ENCODE measurements at places on chromosomes 5 and 9.
A peak's percentile ranks its signal among the peaks of the same experiment; 100 is the strongest.

DNA sequence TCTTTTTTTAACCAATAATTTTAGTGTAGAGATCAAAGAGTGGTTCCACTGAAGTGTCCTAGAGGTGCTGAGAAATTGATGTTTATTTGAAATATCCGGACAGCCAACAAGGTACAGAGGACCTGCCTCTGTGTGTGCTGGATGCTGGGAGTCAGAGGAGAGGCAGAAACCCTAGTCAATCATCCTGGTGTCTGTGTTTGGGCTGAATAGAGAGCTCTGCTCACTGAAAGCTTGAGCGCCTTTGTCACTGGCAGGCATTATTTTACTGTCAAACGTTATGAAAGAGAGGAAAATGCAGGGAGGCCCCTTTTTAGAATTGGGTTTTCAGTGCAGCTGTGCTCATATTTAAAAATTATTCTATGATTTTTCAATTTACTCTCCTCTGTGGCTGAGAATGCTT, 480.3 kb upstream of the TYRP1 start:
- DNase-seq: no peak

DNA sequence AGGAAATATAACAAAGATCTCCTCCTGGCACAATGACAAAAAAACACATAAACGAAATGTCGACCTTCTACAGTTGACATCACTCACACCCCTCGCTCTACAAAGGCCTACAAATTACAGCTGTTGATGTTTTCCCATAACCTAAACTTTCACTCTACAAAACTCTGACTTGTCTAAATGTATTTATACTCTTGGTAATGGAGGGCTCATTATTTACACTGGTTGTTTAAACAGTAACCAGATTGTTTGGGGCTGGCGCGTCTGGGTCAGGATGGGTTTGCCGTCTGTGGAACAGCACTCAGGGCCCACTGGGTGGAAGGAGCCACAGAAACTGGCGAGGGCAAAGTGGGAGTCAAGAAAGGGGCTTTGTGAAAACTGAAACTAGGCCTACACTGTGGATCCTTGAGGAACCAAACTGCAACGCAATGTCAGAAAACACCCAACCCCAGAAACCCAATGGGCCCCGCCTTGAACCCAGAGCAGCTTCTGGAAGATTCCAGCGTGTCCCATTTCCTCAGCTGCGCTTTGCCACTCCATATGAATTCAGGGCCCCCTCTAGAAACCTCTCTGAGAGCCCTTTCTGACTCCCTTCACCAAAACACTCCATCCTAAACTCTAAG, 136.7 kb downstream of the ROR2 start:
- no peak for DNase-seq

GRCh38 chr5:173826086-173826427, 62.1 kb upstream of the CPEB4 start:
- DNase-seq: no peak

GRCh38 chr9:86947146-86948073, at the start of gene GAS1:
GAS1 (minus strand) TSS chr9:86947506; CDS start chr9:86946779, 727 bp downstream.
- peak; percentile 21 for DNase-seq

GRCh38 chr5:138212828-138213160, 329 bp downstream of the CDC23 start:
- DNase-seq: peak; percentile 1

GRCh38 chr5:23027331-23027730, 174.2 kb upstream of the CDH12 start:
- no peak for DNase-seq

DNA sequence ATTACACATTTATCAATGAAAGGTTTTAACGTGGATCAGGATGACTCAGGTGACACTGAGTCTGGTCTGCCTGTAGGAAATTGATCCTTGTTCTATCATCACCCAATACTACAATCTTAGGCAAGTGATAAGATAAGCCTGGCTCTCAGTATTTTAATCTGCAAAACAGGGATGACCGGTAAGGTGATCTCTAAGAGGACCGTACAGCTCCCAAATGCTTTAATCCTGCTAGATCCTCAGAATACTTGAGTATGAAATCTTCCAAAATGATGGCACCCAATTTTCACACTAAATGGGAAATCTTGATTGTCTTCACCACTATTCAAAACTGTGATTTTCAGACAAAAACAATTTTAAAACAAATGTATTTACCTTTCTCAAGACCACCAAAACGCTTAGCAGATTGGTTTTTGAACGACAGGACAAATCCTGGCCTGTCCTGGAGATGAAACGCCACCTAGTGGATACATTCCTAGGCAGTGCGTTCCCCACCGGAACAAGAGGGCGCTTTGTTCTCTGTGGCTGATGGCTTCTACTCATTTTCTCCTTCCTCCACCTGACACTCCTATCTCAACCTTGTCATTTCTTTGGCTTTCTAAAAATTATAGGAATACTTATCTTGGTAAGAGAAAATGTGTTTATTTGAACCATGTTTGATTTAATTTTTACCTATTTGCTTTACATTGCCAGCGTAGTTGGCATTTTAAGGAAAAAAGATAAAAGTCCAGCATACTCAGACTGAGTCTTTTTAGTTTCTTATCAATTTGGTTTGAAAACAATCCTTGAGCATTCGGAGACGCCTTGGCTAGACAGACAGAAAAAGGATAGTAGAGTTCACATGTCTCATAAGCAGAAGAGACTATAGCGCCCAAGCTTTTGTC, 41.2 kb upstream of the VCAN start:
- DNase-seq: no peak
